ENCODE measurements at places on chromosomes 1 and 21.
A peak's percentile ranks its signal among the peaks of the same experiment; 100 is the strongest.

DNA sequence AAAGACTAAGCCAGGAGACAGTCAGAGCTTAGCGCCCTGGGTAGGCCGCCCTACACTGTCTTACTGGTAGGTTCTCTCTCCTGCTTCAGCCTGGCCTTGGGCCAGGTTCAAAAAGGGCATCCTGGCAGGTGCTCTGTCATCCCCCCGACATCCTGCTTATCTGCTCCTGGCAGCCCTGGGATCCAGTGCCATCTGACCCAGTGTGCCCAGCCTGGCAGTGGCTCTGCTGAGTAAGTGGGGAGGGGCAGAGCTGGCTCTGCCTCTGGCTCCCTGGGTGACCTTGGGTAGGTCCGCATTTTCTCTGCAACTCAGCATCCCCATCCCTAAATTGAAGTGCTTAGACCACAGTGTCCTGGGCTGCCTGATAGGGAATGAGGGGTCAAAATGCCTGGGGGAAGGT, 549.9 kb downstream of the PTPRU start:
- DNase-seq = no peak

GRCh38 chr1:162389021-162389818, 7.7 kb downstream of the C1orf226 start:
- peak; percentile 20 for DNase-seq

DNA sequence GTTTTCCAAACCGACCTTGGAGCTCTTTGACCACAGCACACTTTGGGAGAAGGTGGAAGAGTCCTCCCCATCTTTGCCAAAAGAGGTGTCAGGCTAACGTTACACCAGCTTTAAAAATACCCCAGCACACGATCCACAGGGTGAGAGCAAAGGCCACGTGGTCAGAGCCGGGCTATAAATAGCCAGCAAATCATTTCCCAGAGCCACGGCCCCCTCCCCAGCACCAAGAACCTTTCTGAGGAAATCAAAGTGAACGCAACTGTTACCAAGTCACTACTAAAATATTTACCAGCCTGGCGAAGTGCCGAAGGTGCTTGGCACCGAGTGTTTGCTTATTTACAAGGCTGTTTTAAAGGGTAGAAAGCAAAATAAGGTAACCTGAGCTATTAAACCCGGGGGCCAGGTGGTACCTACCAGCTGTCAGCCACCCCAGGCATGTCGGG, 72.4 kb downstream of the CASZ1 start:
- no peak for DNase-seq

GRCh38 chr1:4587721-4588120, 66.7 kb upstream of the AJAP1 start:
- no peak for DNase-seq

DNA sequence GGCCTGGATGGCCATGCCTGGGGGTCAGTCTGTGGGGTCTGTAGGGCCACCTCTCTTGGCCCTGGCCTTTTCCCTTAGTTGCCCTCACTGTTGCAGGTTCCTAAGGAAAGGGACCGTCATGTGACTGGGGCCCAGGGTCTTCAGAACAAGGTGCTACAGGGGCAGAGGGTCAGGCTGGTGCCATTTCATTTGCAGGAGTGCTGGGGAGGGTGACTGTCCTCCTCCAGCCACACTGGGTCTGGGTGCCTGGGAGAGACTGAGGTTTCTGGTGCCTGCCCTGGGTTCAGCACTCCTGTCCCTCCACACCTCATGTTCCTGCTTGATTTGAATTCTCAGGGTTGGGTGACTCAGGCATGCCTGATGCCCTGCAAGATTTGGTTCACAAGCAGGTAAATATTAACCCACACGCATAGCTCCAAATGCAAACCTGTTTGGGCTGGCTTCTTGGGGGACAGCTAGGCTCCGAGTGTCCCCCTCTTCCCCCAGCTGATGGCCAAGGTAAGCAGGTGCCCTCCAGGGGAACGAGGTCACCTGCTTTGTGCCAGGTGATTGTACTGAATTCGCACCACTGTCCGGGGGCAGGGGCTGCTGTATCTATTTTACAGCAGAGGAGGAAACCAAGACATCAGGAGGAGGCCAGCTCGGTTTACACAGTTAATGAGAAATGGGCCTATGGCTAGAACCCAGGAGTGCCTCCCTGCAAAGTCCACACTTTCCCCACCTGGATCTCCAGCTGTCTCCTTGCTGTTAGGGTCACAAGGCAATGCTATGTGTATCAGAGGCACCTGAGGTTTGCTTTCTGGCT, 20.3 kb downstream of the ARHGEF10L start:
- DNase-seq = no peak

DNA sequence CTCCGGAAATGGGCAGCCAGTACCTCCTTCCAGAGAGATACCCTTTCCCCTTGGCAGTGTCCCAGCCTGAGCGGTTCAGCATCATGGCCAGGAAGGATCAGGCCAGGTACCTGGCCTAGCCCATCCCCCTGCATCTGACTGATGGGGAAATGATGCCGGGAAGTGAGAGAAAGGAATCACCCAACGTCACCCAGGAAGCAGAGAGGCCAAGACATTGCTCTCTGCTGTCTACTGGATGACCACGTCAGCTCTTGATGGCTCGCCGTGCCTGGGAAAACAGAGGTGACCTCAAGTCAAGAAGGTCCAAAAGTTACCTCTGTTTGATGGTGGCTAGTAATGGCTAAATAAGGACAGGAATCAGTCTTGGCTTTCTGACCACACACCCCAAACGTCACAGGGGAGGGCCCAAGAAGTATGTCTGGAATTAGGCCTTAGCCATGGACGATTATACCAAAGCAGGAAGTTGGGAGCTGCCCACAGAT, 79.0 kb downstream of the MRPL37 start:
- peak; percentile 83 for DNase-seq

DNA sequence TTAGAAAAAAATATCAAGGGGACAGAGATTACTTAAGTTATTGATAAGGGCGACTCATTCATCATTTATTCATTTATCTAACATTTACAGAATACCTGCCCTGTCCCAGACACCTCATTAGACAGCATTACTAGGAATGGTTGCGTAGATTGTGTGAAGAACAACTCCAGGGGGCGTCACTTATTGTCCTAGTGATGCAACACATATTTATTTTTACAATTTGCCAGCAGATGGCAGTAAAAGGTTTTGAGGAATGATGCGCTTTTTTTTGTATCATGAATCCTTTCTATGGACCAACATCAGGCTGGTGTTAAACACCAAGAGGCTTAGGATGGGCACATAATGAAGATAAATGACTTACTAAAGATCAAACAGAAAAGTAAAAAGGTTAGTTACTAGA, 5.5 kb downstream of the NCAM2 start:
- DNase-seq = peak; percentile 60

- no peak for DNase-seq
These were observed 1.8 kb downstream of the TTLL10 start for GRCh38 chr1:1175221-1176062.

- peak; percentile 74 for DNase-seq
These were observed 124.3 kb downstream of the CYYR1 start for GRCh38 chr21:26448751-26449150.
